ENCODE measurements at places on chromosomes 3 and 15.

DNA sequence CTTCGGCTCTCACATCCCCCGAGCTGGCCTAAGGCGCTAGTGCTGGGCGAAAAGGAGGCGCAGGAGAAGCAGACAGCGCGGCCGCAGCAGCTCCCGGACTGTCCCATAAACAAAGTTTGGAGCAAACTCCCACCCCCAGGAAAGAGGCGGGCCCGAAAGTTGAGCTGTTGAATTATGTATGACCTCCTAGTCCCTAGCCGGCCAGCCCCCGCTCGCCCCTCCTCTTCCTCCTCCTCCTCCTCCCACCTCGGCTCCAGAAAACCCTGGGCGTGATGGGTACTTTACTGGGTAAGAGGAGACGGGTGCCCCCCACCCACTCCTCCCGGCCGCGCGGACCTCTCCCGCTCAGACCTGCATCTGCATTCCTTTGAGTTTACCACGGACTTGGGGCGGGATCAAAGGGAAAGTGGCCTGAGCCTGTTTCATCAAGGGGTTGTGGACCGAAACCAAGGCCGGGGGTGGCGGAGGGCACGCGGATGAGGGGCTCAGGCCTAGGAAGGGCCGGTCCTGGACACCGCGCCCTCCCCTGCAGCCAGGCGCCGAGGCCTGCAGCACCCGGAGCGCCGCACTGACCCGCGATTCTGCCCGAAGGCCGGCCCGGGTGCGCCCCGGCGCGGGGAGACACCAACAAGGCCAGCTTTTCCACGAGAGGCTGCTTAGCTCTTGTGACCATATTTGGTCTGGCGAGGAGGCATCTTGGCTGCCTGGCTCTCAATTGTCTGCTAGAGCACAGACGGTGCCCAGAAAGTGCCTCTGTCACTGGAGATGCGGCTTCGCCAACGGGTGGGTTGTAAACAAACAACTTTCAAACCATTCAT lies at the start of gene WWTR1:
Gene WWTR1, minus strand, starts transcription at position 100 of the 818 bp plus-strand sequence. CDS start 719 bp downstream, outside the sequence.
- DNase-seq: peak; percentile 78

GRCh38 chr3:12869035-12869621 lies 27.8 kb upstream of the RPL32 start:
- DNase-seq: no peak

DNA sequence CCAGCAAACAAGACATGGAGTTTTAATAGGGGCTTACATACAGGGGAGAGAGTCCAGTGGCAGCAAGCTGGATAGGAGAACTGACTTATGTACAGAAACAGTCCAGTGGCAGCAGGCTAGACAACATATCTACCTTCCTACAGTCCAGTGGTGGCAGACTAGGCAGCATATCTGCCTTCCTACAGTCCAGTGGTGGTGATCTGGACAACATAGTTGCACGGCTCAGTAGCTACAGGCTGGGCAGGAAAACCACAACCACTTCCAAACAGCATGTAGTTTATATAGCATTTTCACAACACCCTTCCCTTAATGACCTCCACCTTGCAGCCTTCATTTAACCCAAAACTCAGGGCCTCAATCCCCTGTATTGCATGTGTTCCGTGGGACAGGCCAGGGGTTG lies 181.3 kb upstream of the EIF1B start:
- no peak for DNase-seq

DNA sequence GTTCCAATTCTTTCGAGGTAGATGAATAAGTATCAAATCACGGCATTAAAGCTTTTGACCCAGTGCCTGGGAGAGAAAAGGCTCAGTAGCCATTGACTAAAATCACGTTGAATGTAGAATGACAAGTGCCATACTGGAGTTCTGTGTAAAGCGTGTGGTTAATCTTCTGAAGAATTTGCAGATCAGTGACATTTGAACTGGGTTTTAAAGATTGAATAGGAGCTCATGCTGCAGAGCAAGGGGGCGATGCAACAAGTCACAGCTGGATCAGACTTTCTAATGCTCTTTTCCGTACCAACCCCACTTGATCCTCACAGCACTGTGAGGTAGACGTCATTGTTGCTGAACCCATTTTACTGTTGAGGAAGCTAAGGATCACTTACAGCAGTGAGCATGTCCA lies 49.5 kb upstream of the TPM1 start:
- no peak for DNase-seq

GRCh38 chr3:65559643-65560042 lies 479.1 kb downstream of the MAGI1 start:
- no peak for DNase-seq

- DNase-seq: no peak
Observed at GRCh38 chr3:183466575-183466974, 38.2 kb upstream of the MCF2L2 start.

DNA sequence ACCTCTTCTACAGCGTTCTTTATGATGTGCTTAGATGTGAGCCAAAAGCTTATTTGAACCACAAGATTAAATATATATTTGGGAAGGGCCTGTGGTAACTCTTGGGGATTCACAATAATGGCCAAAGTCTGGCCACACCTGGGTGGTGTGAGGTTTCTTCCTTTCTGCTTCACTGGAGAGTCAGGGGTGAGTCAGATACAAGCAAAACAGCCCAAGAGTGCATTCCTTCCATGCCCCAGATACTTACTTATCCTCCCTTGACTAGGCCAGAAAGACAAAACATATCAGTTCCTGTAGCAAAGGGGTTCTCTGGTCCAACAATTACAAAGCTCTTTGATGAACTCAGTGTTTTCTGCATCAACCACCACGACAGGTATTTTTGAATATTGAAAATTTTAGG lies 941 bp downstream of the ZBED2 start:
- no peak for DNase-seq

GRCh38 chr3:127028781-127029657 lies 46.1 kb downstream of the PLXNA1 start:
- no peak for DNase-seq

GRCh38 chr15:31158858-31159569 lies 57.5 kb upstream of the TRPM1 start:
- no peak for DNase-seq

- DNase-seq: no peak
Observed at GRCh38 chr3:14410106-14410502, 7.7 kb downstream of the SLC6A6 start.

- no peak for DNase-seq
Observed at GRCh38 chr3:14688525-14688924, 13.6 kb downstream of the C3orf20 start.

DNA sequence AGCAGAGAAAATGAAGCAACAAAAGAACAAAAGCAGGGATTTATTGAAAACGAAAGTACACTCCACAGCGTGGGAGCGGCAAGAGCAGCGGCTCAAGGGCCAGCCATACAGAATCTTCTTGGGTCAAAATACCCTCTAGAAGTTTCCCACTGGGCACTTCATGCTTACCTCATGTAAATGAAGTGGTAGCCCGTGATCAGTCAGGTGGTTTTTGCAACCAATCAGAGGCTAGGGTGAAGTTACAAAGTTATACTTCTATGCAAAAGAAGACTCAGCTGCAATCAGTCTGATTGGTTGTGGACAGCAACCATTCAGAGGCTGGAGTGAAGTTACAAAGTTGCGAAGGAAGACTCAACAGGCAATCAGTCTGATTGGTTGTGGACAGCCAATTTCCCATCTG lies 37.8 kb upstream of the TRH start:
- peak; percentile 8 for DNase-seq

GRCh38 chr15:82934100-82934880 lies 18.2 kb downstream of the HOMER2 start:
- DNase-seq: no peak

GRCh38 chr3:58404396-58404795 lies 29.2 kb downstream of the PDHB start:
- DNase-seq: no peak

- peak; percentile 16 for DNase-seq
Observed at GRCh38 chr3:45664578-45664977, 24.6 kb upstream of the SACM1L start.

DNA sequence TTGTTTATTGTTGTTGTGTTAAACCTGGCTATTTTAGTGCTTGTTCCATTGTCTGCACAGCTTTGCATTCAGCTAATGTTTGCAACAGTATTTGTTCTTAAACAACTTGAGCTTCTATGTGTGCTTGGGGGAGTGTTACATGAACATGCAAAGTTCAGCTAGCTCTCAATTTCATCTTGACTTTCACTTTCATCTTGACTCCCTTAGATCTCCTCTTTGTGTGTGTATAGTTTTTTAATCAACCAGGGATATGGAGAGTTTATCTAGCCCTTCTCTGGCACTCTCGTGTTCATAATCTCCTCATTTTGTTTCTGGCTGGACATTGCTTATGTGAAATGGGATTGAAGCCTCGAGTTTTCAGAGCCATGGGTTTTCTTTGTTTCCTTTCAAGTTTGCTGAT lies 212.4 kb upstream of the ZBTB20 start:
- DNase-seq: no peak

DNA sequence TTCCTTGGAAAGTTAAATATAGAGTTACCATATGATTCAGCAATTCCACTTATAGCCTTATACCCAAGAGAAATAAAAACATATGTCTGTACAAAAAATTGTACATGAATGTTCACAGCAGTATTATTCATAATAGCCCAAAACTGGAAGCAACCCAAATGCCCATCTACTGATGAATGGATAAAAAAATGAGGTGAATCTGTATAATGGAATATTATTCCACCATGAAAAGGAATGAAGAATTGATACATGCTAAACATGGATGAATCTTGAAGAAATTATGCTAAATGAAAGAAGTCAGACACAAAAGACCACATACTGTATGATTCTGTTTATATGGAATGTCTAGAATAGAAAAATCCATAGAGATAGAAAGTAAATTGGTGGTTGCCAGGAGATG lies 61.4 kb downstream of the TTC23 start:
- DNase-seq: no peak

- DNase-seq: peak; percentile 63
Observed at GRCh38 chr3:176663837-176664831, 533.1 kb downstream of the TBL1XR1 start.

DNA sequence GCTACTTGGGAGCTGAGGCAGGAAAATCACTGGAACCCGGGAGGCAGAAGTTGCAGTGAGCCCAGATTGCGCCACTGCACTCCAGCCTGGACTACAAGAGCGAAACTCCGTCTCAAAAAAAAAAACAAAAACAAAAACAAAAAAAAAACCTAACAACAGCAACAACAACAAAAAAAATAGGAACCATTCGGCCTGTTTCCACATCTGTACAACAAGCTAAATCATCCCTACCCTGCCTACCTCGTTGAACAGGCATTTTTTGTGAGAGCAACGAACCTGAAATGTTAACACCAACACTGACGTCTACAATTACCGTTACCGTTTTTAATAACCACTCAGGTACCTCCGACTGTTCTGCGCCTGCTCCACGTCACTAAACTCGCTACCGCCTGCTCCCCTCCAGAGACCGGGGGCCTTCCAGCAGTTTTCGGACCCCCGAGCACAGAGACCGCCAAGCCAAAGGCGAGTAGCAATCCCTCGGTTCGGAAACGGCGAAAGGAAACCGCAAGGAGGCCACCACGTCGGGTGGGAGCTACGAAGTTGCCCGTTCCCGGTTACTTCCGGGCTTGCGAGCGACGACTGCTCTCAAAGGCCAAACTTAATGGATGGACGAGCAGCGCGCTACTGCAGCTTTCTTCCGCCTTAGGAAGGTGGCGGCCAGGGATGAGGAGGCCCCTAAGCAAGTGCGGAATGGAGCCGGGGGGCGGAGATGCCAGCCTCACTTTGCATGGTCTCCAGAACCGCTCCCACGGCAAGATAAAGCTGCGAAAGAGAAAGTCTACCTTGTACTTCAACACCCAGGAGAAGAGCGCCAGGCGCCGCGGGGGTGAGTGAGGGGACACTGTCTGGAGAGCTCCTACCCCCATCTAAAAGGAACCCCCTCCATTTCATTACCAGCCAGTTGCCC lies at the start of the genes PIGB and PIGBOS1:
Gene PIGB, plus strand, starts transcription at position 635 of the 907 bp plus-strand sequence. Its CDS starts 29 bp downstream, at position 664.
Gene PIGBOS1, minus strand, starts transcription at position 536 of the 907 bp plus-strand sequence. CDS start 1,331 bp downstream, outside the sequence.
- peak; percentile 73 for DNase-seq

DNA sequence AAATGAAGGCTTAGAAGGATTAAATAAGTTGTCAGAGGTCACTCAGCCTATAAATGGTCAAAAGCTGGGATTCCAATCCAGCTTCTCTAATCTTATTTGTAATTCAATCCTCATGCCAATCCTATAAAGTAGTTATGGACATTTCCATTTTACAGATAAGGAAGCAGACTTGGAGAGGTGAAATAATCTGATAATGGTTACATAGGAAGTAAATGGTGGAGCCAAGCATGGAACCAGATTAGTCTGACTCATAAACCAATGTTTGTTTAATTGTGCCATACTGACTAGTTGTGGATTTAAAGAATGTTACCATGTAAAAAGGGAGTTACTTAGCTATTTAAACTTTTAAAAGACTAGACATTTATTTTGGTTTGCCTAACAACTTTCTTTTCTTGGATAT lies 59.7 kb downstream of the KCNAB1 start:
- no peak for DNase-seq

- DNase-seq: no peak
Observed at GRCh38 chr15:91400481-91400880, 300.4 kb downstream of the SV2B start.

DNA sequence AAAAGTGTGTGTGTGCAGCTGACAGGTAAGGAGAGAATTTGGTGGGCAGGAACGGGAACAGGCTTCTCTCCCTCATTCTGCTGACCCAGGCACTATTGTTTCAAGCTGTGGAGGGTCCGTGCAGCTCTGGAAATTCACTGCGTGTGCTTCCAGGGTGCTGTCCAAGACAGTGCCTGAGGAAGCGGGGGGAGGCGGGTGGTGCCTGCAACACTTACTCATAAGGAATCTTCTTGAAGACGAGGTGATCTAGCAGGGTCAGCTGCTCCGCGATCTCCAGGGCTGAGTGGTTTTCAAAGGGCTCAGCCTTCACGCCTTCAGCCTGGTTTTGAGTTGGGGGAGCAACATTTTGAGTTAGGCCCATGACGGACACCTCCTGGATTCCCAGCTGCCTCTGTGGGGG lies 46.6 kb upstream of the CTSH start:
- DNase-seq: no peak

- DNase-seq: no peak
Observed at GRCh38 chr3:39226106-39226741, 33.8 kb upstream of the XIRP1 start.

- no peak for DNase-seq
Observed at GRCh38 chr15:31230630-31231485, 95.8 kb upstream of the KLF13 start.

DNA sequence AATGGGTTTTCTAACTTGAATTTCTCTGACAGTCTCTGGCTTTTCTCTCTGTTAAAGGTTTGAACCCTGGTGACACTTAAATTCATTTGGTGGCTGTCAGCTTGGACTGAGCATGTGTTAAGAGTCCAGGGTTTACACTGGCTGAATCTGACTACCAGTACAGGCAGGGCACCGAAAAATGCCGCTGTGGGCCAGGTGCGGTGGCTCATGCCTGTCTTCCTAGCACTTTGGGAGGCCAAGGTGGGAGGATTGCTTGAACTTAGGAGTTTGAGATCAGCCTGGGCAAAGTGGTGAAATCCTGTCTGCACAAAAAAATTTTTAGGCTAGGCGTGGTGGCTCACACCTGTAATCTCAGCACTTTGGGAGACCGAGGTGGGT lies 1.8 kb downstream of the MANF start:
- no peak for DNase-seq

GRCh38 chr15:75231836-75232235 lies 26.3 kb upstream of the GOLGA6C start:
- no peak for DNase-seq

DNA sequence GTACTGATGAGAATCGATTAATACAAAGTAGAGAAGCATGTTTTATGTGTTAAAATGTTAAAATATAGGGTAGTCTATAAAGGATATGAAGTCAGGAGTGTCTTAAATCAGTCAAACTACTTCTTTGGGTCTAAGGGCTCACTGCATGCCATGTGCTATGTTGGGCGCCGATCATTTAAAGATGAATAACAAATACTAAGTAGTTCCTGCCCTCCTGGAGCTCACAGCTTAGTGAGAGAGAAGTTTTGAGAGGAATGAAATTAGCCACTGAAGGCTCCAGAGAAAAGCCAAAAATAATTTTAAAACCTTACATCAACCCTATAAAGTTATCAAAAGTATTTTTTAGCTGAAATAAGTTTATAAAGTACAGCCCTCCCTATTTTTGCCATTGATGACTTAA lies 44.5 kb downstream of the BLM start:
- no peak for DNase-seq
